Activated CD4-positive, alpha-beta T cell treated with anti-CD3 and anti-CD28 coated beads, Interleukin-2, amount 10 ng/mL, durations not matched to agents 7 days and 5 days (primary cell): ENCODE measurements at places on chromosomes 6 and 20.

GRCh38 chr6:118146584-118146983 is 239.5 kb downstream of the SLC35F1 start:
- DNase-seq: no peak

DNA sequence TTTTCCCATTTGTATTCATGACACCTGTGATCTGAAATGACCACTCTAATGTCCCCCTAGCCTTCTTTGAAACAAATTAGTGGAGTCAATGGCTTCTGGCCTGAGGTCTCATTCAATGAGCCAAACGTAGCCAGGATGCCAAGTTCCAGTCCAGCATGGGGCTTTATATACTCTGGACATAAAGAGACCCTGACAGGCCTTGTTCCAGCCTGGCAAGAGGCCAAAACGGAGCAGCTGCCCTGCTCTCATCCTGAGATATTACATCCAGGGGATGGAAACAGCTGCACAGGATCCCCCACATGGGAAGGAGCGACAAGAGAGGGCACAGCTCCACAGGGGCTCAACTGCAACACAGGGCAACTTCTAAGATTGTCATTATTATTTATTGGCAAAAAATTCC is 437.8 kb downstream of the CDH26 start:
- no peak for DNase-seq

DNA sequence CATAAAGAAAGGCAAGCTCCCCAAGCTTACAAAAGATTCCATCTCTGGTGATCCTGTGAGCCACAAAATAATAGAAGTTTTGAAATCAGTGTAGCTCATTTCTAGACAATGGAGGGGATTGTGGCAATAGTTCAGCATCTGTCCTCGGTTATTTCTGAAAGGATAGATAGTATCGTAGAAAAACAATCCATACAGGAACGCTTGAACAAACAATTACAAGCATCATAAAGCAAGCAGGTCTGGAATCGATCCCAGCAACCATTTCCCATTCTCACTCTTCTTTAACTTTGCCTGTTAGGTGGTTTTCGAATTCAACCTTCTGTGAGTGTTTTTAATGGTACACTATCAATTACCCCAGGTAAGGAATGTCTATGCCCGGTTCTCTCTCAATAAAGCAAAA is 931.1 kb downstream of the KIF16B start:
- no peak for DNase-seq

- DNase-seq: no peak
Measured at GRCh38 chr6:10518557-10519407, 2.4 kb upstream of the GCNT2 start.

- no peak for DNase-seq
Measured at GRCh38 chr6:45436544-45437438, 59.1 kb upstream of the SUPT3H start.

DNA sequence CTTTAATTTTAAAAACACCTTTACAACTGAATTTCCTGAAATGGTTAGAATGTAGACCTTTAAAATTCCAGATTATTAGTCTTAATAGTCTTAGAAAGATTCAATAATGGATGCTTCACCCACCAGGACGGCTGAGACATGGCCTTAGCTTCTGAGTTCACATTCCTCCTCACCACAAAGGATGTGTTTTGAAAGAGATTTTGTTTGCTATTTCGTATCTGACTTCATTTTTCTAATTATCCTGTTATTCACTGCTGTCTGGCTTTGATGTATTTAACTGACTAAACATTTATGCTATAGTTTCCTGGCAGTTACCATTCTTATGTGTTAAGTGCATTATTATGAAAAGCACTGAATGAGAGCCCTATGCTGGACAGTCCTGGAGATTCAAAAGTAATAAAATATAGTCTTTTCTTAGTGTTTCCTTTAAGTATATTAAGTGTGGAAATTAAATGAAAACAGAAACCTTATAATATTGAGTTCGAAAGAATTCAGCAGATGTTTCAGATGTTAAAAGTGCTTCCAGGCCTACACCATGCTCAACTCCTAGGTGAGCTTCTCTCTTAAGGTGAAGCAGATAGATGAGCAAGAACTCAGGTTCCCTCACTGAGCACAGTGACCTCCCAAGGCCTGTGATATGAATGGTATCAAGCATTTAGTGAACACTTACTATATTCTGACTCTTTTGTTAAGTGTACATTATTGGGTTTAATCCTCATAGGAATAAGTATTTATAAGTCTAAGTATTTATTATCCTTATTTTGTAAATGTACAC is 40.3 kb downstream of the MAP3K4 start:
- DNase-seq: no peak

- DNase-seq: no peak
Measured at GRCh38 chr6:81950877-81951276, 198.4 kb upstream of the TENT5A start.

GRCh38 chr20:34382174-34382573 is 19.1 kb downstream of the ITCH start:
- no peak for DNase-seq

DNA sequence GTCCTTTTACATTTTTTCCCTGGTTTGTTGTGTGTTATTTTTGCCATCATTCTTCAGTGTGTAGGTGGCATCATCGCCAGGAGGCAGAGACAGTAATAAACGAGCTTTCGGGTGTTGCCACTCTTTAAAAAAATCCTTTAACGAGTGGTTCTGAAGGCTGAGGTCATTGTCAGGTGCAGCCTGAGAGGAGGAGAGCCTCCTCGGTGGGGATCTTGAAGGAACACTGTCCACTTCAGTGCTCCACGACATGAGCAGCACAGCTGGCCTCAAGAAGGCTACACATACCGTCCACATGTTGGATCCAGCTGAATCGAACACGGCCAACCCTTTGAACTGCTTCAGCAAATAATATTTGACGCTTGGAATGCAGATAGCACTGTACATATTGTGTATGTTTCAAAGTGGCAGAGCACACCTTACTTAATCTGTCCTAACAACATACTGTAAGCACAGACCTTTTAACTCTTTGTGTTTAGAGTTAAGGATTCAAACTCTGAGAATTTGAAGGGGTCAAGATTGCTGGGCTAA is 48.0 kb upstream of the FOXQ1 start:
- no peak for DNase-seq

DNA sequence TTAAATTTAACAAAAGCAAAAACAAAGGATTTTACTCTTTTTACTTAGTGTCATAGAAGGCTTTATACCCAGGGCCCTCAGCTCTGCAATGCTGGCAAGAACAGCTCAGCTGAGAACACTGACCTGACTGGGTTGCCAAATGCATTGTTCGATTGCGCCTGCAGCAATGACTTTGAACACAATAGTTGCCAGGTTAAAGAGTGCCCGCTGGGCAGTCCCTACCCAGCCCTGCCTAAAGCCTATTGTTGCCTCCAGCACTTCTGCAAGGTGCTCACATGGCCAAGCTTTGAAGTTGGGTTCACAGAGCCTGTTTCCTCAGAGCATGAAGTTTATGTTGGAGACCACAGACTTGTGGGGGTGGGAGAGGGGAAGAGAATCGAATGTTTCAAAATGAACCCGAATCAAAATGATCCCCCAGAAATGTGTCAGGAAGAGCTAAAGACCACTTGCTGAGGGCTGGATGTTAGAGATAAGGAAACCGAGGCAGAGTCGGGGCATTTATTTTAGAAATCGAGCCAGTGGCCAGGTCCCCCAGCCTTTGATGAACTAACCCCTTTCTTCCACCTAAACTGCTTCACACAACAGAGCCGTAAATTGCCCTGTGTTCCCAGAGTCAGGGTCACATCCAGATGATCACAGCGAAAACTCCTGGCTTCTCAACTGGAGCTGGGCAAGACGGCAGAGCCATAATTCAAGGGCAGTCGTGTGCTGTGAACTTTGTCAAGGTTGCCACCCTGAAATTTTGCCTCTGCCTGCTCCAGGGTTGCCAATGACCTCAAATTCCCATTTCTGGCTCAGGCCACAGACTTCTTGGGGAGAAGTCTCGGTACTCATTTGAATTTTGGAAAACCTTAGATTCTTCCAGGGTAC is 55.0 kb downstream of the FOXA2 start:
- no peak for DNase-seq

GRCh38 chr20:313948-314347 is 11.4 kb upstream of the SOX12 start:
- no peak for DNase-seq

GRCh38 chr20:32241807-32242206 is 34.1 kb downstream of the POFUT1 start:
- no peak for DNase-seq

DNA sequence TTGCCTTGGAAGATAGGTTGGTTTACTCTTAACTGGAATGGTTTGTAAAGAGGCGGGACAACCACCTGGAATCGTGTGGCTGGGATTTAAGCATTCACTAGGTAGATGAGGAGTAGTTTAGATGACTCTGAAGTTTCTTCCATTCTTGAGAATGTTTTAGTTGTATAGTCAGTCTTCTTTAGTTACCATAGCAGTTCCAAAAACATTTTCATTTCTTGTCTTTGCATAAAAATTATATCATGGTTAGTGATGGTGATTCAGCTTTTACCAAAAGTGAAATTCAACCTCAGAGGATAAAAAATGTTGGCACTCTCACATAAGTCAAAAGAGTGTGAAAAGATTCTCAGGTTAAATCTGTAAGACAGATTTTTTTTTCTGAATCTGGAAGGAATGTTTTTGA is 70.3 kb downstream of the SMAP1 start:
- no peak for DNase-seq

- no peak for DNase-seq
Measured at GRCh38 chr6:143603455-143603854, 74.3 kb upstream of the PHACTR2 start.

- no peak for DNase-seq
Measured at GRCh38 chr6:8137529-8137939, 35.2 kb upstream of the EEF1E1 start.

- no peak for DNase-seq
Measured at GRCh38 chr20:54014293-54014926, 56.0 kb downstream of the BCAS1 start.

- no peak for DNase-seq
Measured at GRCh38 chr6:169881976-169882375, 130.6 kb downstream of the ERMARD start.

DNA sequence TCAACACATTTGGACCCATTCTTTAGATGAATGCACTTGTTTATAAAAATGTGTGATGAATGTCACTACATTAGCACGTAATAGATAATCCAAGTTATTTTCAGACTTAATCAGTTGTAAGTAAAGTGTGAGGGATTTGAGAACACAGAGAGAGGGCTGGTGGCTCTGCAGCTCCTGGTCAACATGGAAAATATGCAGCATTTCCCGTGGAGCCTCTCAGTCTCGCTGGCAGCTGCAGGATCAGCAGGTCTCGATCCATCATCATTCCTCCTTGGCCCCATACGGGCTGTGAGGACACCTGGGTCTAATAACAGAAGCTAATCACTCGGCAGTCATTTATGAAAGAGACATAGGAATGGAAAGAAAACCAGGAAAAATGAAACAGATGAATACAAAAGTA is 390.2 kb downstream of the PRKN start:
- DNase-seq: no peak

- no peak for DNase-seq
Measured at GRCh38 chr6:44869321-44869897, 458.7 kb upstream of the RUNX2 start.
